ENCODE measurements at places on chromosomes 2 and 18.

GRCh38 chr2:208999911-209000310 lies 423.9 kb upstream of the MAP2 start:
- DNase-seq: no peak

DNA sequence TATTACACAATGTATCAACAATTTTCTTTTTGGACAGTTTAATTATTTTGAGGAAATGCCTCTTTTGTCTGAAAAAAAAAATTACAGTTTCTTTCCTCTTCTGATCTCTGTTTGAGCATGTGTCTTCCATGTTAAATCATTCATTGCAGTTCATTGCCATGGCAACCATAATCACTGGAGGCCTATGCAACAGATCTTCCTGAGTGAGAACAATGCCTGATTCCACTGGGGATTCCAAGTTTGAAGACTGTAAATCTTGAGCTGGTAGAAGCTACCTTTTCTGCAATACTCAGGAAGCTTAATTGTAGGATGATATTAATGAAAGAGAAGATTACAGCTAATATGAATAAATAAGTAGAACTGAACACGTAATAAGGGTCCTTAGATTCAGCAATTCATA lies 721.4 kb upstream of the CNTNAP5 start:
- DNase-seq: no peak

- DNase-seq: no peak
Measured at GRCh38 chr2:37707393-37707792, 36.0 kb upstream of the CDC42EP3 start.

DNA sequence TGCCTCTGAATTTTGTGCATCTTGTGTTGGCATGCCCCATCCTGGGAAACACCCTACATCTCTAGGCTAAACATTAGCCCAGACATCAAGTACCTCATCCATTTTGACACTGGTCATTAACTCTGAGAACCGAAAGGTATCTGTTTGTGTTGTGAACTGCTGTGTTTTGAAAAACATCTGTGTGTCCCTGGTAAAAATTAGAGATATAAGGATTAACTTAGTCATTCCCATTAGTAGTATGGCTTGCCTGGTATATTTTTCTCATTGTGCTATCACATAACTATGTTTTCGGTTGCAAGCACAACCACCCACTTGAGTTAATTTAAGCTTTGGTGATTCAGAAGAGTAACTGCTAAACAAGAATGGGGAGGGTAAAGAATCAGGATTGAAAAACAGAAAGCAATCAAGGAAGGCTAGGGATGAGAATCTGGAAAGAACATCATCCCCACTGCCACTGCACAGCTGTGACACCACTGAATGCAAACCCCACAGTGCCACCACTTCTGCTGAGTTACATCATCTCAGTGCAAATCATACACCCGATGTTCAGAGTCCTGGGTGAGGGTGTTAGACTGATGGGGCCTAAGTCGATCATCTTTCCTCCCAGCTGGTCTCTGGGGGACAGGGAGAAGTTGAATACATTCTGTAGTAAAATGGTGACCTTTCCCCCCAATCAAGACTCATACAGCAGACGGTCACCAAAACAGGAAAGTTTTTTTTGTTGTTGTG lies 234.0 kb downstream of the EPHA4 start:
- DNase-seq: no peak

Data from NCI-H1092 (cell line).